A549 treated with RU486 at 1 μM for 4 hours (cell line): ENCODE measurements at places on chromosomes 6 and 20. TPM values are rescaled to one million over a fixed set of nuclear protein-coding genes. Genes with fewer than 3 reads are reported as not detected.

Gene VWA7
- 1.2 to 2.0 TPM (median 1.7 TPM) in 5 replicates for total RNA-seq

Gene HLA-DOA
- total RNA-seq = 0.50 TPM in 1 of 5 replicates, not detected in the others

Gene LRRC73
- 0.95 to 1.5 TPM (median 1.4 TPM) in 5 replicates for total RNA-seq

Gene ADGRG6
- 22.6 to 55.5 TPM (median 50.3 TPM) in 5 replicates for total RNA-seq

Gene NRSN2
- total RNA-seq = 54.0 to 68.2 TPM (median 62.2 TPM) in 5 replicates

Gene TBX18
- 12.7 to 21.0 TPM (median 15.1 TPM) in 5 replicates for total RNA-seq

Gene CALHM4
- total RNA-seq = not detected in 5 replicates

Gene SUMO4
- not detected in 5 replicates for total RNA-seq

Gene OR2H2
- total RNA-seq = not detected in 5 replicates

Gene SMOC2
- total RNA-seq = not detected in 5 replicates

Gene KATNA1
- total RNA-seq = 8.6 to 12.4 TPM (median 11.2 TPM) in 5 replicates

Gene PTPRK
- total RNA-seq = 13.0 to 17.5 TPM (median 15.1 TPM) in 5 replicates

Gene GPR63
- 0.33 to 0.75 TPM (median 0.64 TPM) in 5 replicates for total RNA-seq

Gene SLC22A7
- not detected in 5 replicates for total RNA-seq

Gene PRKN
- total RNA-seq = 0.07 TPM in 1 of 5 replicates, not detected in the others

Gene DOP1A
- total RNA-seq = 1.8 to 3.5 TPM (median 2.8 TPM) in 5 replicates

Gene EYA2
- 2.2 to 3.0 TPM (median 2.9 TPM) in 5 replicates for total RNA-seq

Gene HELZ2
- 6.6 to 10.8 TPM (median 9.3 TPM) in 5 replicates for total RNA-seq

Gene C6orf58
- total RNA-seq = 0.13 to 0.33 TPM (median 0.13 TPM) in 3 of 5 replicates, not detected in the others

Gene MOG
- not detected in 5 replicates for total RNA-seq

Gene HSD17B8
- 11.0 to 16.7 TPM (median 15.5 TPM) in 5 replicates for total RNA-seq

Gene PRND
- not detected in 5 replicates for total RNA-seq

Gene TGM2
- total RNA-seq = 292 to 467 TPM (median 378 TPM) in 5 replicates

Gene PRPF6
- total RNA-seq = 50.6 to 57.0 TPM (median 53.9 TPM) in 5 replicates

Gene BEND6
- 0.53 to 1.6 TPM (median 0.88 TPM) in 5 replicates for total RNA-seq
